Thoracic aorta (tissue), 2 donors: ENCODE measurements at places on chromosomes 3 and 15. TPM values are rescaled to one million over a fixed set of nuclear protein-coding genes. Genes with fewer than 3 reads are reported as not detected.

PRTG gene
- 3.0 TPM for total RNA-seq

GRCh38 chr3:53675942-53676341 is 170.3 kb downstream of the CHDH start:
- DNase-seq = no peak

C3orf80 gene
- total RNA-seq = 1.6 TPM

KLHL40 gene
- not detected for total RNA-seq

DNA sequence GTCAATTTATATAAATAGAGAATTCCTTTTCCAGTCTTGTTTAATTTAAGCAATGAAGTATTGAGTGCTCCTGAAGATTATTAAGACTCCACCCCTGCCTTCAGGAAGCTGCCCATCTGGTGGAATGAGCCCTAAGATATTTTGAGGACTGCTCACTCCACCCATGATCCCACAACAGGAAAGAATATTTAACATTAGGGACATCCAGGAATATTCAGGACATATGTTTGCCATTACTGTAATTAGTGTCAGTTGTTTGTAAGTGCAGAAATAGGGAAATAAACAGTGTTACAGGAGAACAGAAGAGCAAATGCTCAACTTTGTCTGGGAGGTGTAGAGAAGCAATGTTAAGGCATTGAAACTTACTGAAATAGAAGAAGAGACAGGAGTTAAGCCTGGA is 375.0 kb downstream of the ROBO2 start:
- no peak for DNase-seq

GLDN gene
- 26.0 TPM for total RNA-seq

- no peak for DNase-seq
Measured at GRCh38 chr15:81982808-81983207, 63.0 kb downstream of the MEX3B start.

- DNase-seq = no peak
Measured at GRCh38 chr3:45178183-45179023, 32.2 kb upstream of the CDCP1 start.

DNA sequence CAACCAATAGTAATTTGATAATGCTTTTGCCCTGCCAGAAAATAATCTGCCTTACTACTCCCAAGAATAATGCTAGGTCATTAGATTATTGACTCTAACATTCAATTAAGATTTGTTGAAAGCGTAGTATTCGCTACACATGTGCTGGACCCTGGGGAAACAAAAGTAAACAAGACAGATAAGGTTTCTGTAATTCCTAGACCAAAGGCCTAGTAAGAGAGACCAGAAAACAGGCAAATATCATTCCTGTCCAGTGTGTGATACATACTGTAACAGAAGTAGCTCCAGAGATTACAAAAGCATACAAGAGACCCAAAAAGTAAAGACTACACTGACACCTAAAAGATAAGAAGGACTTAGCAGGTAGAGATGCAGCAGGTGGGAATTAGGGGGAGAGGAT is 60.8 kb downstream of the PLOD2 start:
- no peak for DNase-seq

GRCh38 chr3:133693821-133694220 is 32.1 kb upstream of the TOPBP1 start:
- no peak for DNase-seq

TM4SF18 gene
- total RNA-seq = 4.9 TPM

- peak; percentile 10 for DNase-seq
Measured at GRCh38 chr3:156605686-156606605, 51.0 kb upstream of the SSR3 start.

DNA sequence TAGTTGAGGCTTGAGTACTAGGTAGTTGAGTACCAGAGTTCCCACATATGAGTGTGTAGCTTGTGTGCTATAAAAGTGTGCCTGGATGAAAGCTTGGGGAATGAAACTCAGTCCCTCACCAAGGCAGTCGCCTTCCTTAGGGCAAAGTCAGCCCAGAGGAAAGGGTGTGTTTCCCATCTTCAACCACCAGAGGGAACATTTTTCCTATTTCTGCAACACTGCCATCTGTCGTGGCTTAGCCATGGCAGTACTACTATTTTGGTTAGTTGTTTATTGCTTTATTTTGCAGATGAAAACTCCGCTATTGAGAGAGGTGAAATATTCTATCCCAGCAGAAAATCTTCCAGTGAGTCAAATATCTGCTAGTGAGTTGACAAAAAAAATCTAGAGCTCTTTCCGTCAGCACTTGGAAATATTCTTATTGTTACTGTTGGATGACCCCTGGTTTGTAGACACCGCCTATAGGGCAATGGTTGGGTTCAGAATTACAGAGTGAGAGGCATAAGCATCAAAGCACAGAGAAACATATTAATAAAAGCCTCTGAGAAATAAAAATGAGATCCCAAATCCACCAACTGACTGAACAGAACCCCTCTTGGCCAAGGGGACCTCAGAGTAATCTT is 239.9 kb downstream of the CPNE4 start:
- DNase-seq = no peak

P2RY12 gene
- total RNA-seq = 10.7 TPM

- peak; percentile 79 for DNase-seq
Measured at GRCh38 chr15:52679232-52680040, at the start of gene ATOSA. Gene ATOSA, minus strand, starts transcription at chr15:52679388. Its CDS starts 1,367 bp downstream, at chr15:52678021.

GRCh38 chr3:126288314-126288713 is 68.9 kb downstream of the KLF15 start:
- DNase-seq = no peak
